ENCODE measurements at places on chromosomes 12 and 14.
A peak's percentile ranks its signal among the peaks of the same experiment; 100 is the strongest.

GRCh38 chr14:84006643-84007155 is 1523.2 kb upstream of the FLRT2 start:
- DNase-seq, result no peak

- DNase-seq, result no peak
These were observed 13.6 kb upstream of the AQP2 start for GRCh38 chr12:49936925-49937324.

GRCh38 chr12:93127582-93128331 is 198.7 kb upstream of the EEA1 start:
- no peak for DNase-seq

GRCh38 chr12:70989232-70989631 is 68.7 kb upstream of the PTPRR start:
- DNase-seq, result no peak

DNA sequence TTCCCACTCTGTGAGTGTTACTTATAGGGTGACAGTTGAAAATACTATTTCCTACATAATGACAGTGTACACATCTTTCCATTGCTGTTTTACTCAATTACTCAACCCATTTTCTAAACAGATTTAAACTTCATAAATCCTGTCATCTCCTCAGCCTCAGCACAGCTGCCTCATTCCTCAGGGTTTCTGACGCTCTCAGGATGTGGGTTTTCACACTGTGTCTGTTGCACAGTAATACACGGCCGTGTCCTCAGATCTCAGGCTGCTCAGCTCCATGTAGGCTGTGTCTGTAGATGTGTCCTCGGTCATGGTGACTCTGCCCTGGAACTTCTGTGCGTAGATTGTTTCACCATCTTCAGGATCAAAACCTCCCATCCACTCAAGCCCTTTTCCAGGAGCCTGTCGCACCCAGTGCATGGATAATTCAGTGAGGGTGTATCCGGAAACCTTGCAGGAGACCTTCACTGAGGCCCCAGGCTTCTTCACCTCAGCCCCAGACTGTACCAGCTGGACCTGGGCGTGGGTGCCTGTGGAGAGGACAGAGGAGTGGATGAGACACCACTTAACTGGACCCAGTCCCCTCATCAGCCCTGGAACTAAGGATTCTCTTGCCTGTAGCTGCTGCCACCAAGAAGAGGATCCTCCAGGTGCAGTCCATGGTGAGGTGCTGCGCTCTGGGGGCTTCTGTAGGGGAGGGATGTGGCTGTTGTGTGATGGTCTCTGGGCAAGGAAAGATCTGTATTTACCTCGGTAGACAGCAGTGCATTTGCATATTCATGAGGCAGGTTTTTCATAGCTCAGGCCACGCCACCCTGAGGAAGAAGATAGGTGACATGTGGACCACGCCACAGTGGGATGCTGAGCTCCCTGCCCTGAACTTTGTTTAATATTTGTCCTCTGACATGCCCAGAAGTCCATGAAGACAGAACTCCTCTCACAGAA is 750.2 kb downstream of the TMEM121 start:
- DNase-seq, result peak; percentile 11

- DNase-seq, result no peak
These were observed 44.6 kb downstream of the DDHD1 start for GRCh38 chr14:53108292-53109104.

GRCh38 chr14:103514596-103515421 is 7.8 kb downstream of the CKB start:
- DNase-seq, result no peak

GRCh38 chr12:23950775-23951451 is 1.4 kb upstream of the SOX5 start:
- no peak for DNase-seq

DNA sequence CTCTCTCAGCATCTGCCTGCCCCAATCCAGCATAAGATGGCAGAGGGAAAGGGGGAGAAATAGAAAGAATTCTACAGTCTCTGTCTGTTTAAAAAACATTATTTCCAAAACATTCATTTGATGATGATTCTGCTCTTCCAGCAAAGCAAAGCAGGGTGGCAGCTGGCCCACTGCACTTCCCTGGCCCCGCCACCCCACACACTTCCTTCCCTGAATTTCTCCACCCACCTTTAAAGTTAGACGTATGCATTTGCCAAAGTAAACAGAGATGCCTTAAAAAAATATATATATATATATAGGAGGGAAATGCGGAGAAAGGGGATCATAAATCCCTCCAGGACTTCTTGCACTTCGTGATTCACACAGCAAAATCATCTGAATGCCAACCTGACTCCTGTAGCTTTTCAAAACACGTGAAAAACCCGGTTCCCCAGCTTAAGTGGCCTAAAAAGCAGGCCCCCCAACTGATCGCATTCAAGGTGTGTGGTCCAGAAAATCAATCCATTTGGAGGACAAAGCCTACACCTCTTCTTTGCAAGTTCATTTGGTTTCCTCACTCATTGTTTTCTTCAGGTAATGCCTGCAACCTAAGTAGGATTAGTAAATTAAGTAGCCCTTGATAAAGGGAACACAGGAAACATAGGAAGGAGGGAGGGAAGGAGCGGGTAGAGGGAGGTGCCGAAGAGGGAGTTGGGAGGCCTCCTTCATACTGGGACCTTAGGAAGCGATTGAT is 68.8 kb downstream of the LLPH start:
- no peak for DNase-seq

- DNase-seq, result no peak
These were observed 2.6 kb downstream of the CD69 start for GRCh38 chr12:9758119-9758518.

GRCh38 chr12:123731596-123731995 is 19.4 kb downstream of the ATP6V0A2 start:
- DNase-seq, result no peak

GRCh38 chr12:98173773-98174427 is 341.5 kb upstream of the TMPO start:
- no peak for DNase-seq

DNA sequence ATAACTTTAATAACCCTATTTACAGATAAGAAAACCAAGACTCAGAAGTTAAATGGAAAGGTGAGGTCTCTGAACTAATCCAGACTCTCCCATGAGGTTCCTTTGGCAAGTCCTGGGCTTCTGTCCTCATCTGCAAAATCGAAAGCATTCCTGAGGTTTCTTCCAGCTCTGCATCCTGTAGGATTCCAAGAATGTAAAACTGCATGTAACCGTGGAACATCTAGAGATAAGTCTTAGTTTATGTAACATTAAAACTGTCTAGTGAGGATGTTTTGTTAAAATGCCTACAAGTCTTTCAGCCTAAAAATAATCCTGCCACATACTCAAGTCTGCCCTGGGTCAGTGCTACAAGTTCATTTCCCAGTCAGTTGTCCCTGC is 7.3 kb upstream of the ITFG2 start:
- no peak for DNase-seq

DNA sequence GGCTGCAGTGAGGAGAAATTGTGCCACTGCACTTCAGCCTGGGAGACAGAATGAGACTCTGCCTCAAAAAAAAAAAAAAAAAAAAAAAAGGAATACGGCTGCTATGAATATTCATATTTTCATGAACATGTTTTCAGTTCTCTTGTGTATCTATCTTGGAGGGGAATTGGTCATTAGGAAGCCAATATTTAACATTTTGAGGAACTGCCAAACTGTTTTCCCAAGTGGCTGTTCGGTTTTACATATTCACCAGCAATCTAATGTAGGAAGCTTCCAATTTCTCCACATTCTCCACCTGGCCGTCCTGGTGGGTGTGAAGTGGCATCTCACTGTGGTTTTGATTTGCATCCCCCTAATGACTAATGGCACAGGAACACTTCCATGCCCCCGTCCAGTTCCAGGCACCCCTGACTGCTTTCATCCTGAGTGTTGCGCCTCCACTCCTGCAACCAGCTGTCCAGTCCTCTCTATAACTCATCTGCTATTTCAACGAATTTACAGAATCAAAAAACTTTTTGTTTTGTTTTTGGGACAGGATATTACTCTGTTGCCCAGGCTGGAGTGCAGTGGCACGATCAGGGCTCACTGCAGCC is 5.7 kb downstream of the STXBP6 start:
- no peak for DNase-seq

- DNase-seq, result no peak
These were observed 559.9 kb downstream of the C12orf50 start for GRCh38 chr12:87469295-87469694.

GRCh38 chr12:9957834-9958233 is 13.4 kb upstream of the CLEC12A start:
- no peak for DNase-seq

DNA sequence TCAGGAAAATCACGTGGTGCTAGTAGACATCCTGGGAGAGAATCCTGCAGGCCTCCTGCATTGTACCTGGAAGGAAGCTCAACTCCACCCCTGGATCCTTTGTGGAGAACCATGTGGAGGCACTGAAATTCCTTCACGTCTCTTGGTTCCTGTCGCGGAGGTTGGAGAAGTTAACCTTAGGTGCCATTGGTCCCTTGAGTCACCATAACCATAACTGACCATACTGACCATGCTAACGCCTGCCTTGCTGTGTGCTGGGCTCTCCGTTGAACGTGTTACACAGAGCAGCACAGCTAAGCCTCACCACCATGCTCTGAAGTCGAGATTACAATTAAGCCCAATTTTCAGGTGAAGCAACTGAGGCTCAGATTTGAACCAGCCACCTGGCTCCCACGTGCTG is 18.6 kb downstream of the C14orf132 start:
- DNase-seq, result no peak

GRCh38 chr14:43625294-43625693 is 881.8 kb downstream of the FSCB start:
- no peak for DNase-seq

- no peak for DNase-seq
These were observed 171.6 kb downstream of the PRKD1 start for GRCh38 chr14:29756019-29756385.

DNA sequence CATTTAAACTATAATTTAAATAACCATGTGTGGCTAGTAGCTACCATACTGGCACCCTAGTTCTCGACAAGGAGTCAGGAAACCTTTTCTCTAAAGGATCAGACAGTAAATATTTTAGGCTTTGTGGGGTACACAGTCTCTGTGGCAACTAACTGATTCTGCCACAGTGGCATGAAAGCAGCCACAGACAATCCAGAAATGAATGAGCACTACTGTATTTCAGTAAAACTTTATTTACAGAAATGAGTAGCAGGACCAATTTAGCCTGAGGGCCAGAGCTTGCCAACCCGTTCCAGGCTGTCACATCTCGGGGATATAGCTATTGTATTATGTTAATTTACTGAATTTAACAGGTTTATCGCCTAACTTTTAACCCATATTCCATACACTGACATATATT is 278.7 kb downstream of the ITPR2 start:
- DNase-seq, result no peak

DNA sequence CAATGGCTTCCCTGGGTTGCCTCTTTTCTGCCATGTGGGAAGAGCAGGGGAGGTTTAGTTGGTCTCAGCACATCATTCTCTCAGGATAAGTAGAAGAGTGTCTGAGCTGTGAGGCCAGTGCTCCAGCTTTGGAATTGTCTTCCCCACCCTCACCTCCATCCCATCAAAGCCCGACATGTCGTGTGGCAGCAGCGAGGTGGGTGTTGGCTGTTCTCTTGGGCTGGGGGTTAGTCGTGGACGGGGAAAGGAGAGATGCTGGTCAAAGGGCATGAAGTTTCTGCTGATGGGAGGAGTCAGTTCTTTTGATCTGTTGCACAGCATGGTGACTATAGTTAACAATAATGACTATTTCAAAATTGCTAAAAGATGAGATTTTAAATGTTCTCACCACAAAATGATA is 404.2 kb downstream of the TMEM121 start:
- no peak for DNase-seq

DNA sequence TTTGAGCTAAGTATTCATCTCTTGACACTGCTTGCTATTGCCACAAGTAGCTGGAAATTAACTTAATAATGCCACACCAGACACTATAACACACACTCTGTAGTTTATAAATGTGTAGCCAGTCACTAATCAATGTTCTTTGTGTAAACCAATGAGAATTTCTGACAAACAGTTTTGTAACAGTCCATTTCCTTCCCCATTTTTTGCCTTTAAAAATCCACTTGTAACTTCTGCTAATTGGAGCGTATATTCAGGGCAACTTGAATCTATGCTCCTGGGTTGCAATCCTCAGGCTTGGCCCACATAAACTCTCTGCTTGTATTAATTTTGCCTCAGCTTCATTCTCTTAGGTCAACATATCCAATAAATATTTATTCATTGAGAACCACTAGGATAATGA is 125.0 kb upstream of the DHRS4 start:
- DNase-seq, result no peak
